ENCODE measurements at places on chromosomes 2 and 18.
A peak's percentile ranks its signal among the peaks of the same experiment; 100 is the strongest.

DNA sequence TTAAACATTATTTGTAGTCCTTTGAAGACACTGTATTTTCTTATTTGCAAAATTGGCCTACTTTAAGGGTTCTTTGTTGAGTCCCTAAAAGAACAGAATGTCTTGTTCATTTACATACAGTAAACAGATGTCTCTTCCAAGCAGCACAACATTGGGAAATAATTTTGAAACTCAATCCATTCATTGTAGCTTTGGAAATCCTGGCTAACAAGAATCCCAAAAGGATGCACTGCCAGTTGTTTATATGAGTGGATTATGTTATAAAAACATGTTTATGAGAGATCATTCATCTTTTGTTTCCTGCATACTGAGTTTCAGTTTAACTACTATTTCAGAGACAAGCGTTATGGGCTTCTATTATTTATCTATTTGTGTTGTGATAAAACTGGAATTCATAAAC is 499.3 kb downstream of the PID1 start:
- no peak for DNase-seq

- DNase-seq: no peak
Measured at GRCh38 chr18:76374330-76375281, 120.4 kb downstream of the ZNF516 start.

DNA sequence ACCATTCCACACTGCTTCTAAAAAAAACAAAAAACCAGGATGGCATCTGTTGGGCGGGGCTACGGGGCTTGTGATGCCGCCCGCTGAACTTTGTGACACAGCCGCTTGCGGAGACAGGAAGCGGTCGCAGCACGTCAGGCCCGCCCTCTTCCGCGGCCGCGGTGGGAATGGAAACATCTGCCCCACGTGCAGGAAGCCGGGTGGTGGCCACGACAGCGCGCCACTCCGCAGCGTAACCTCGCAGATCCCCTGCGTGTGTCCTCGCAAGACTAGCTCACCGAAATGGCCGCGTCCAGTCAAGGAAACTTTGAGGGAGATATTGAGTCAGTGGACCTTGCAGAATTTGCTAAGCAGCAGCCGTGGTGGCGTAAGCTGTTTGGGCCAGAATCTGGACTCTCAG is 168.5 kb downstream of the SUCLG1 start:
- no peak for DNase-seq

DNA sequence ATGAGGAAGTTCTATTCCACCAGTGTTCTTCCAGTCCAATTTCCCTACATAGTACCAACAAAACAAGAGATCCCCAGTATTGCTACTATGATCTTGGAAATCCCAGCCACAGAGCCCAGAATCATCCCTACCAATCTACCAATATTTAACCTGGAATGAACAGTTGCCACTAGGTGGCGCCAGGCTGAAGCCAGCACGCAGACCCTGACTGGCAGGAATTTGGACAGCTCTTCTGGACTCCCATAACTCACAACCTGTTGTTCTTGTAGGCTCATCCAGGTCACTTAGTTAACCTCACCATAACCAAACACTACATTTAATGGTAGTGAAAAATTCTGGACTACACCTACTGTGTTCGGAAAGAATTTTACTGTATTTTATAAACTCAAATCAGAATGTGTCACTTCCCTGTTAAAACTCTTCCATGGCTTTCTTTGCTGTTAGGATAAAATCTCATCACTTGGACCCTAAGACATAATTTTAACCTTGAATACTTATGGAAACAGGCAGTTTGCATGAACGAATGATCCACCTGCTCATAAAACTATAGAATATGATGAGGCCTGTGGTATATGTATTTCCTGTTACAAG is 59.8 kb upstream of the SLC38A11 start:
- DNase-seq: peak; percentile 51

GRCh38 chr2:235268535-235268934 is 225.3 kb upstream of the AGAP1 start:
- DNase-seq: peak; percentile 63

DNA sequence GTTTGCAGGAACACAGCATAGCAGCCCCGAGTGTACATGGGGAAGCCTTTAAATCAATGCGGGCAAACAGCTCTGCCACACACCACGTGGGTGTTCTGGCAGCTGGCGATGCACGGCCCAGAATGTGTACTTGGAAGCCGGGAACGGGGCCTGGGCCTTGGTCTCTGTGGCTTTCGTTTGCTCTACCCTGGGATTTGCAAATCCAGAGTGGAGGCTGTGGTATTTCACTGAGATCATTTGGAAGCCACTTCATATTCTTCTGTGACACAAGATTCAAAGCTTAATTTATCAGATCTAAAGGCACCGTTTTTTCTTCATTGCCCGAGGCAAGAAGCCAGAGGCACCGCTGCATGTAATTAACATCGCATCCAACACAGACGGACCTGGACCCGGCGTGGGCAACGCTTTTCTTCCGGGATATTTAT is 246.3 kb upstream of the MYT1L start:
- no peak for DNase-seq

GRCh38 chr2:119484834-119485233 is 39.4 kb downstream of the SCTR start:
- DNase-seq: no peak

DNA sequence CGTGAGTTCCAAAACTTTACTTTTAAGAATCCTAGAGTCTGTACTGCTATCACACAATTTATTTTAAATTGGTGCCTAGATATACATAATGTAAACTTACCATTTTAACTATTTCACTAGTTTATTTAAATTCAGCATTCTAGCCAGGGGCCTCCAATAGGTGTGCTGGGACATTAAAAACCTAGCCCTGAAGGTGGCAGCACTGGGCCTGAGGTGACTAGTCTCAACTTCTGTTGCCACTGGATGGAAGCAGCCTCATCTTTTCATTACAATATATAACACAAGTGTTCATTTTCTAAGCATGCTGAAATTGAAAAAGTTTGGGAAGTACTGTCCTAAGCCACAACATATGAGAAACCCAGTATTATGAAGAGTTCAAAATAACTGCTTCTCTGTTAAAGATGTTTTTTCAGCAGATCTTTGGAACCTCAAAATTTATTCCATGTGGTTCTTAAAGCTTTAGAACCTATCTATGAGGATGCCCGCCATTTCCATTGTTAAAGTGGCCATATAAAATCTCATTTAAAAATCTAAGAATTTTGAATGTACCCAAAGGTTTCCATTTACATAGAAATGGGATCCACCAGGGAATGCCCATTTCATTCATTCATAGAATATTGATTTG is 2.9 kb upstream of the RBBP8 start:
- peak; percentile 58 for DNase-seq

GRCh38 chr18:8667846-8668245 is 37.5 kb upstream of the MTCL1 start:
- peak; percentile 44 for DNase-seq

GRCh38 chr18:3002732-3003131 is 10.2 kb downstream of the LPIN2 start:
- no peak for DNase-seq

GRCh38 chr18:55236150-55236931 is 277.1 kb upstream of the CCDC68 start:
- DNase-seq: peak; percentile 70

- DNase-seq: no peak
Measured at GRCh38 chr2:109382226-109382895, 231.4 kb downstream of the SEPTIN10 start.

- no peak for DNase-seq
Measured at GRCh38 chr2:231646476-231646875, 53.8 kb downstream of the TEX44 start.

DNA sequence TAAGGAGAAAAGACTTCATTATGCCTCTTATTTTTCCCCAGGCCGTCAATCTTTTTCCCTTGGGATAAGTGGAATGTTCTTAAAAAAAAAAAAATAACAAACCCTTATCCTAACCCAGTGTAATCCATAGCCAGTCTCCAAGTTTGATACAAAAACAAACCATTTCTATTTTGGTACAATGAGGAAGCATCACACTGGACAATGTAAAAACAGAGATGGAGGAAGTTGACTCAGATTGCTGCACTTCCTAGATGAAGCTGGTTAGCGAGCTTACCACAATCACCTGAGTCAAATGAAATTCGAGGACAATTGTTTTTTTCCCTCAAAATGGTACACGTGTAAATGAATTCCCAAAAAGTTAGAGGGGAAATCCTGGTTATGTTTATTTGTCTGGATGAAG is 259.7 kb downstream of the TCF4 start:
- peak; percentile 54 for DNase-seq

DNA sequence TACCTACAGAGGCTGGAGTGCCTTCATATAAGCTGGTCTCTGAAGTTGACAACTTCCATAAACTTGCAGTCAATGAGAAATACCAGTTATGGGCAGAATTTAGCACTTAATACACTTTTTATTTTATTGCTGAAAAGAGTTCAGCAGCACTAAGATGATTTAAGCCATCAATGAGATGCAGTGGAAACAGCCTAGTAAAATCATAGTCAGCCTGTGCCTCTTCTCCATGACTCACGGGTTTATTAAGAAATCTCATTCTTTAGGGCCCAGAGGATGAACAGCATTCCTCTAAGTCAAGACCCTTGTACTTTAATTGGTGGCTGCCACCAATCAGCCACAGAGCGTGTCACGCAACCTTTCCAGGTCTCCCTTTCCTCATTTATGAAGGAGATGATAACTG is 1357.9 kb upstream of the CELF4 start:
- DNase-seq: no peak

DNA sequence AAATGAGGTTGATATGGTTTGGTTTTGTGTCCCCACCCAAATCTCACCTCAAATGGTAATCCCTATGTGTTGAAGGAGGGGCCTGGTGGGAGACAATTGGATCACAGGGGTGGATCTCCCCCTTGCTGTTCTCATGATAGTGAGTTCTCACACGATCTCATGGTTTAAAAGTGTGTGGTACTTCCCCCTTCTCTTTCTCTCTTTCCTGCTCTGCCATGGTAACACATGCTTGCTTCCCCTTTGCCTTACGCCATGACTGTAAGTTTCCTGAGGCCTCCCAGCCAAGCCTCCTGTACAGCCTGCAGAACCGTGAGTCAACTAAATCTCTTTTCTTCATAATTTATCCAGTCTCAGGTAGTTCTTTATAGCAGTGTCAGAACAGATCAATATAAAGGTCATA is 24.7 kb upstream of the FAM124B start:
- no peak for DNase-seq

- DNase-seq: peak; percentile 72
Measured at GRCh38 chr2:188765522-188766470, 208.4 kb upstream of the COL3A1 start.

GRCh38 chr2:157473581-157473980 is 29.7 kb upstream of the CYTIP start:
- DNase-seq: peak; percentile 34

DNA sequence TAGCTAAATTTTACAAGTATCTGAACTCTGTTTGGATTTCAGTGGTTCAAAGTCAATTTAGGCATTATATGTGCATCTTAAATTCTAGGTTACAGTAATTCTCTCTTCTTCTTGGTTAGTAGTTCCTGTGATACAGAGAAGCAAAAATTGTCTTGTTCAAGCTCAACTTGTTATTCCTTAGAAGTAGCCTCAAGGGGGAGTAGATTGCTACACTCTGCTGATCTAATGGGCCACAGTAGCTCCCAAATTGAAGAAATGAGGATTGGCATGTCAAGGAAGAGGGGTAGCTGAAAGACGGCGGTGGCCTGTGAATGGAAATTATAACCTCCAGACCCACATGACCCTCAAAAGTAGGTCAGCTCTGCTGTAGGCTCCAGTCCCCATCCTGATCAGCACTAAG is 334.7 kb downstream of the HRH4 start:
- no peak for DNase-seq

DNA sequence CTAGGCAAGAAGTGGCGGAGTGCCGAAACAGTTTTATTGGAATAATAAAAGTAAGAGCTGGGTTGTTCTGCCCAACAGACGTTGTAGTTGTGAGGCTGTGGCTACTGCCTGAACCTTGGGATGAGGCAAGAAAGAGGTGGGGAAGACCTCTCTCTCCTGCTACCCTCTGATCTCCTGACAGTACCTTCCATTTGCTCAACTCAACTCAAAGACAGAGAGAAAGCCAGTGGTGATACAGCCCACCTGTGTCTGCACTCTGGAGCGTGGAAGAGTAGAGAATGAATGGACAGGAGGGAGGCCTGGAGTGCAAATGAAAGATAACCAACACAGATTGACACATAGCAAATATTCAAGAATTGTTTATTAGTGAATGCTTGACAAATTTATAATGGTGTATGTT is 590.3 kb downstream of the NYAP2 start:
- no peak for DNase-seq

- no peak for DNase-seq
Measured at GRCh38 chr18:78144669-78145068, 834.9 kb upstream of the SALL3 start.

Data from fibroblast of skin of abdomen (primary cell).